SIG-M5 (cell line): ENCODE measurements at places on chromosomes 5 and 9.

DNA sequence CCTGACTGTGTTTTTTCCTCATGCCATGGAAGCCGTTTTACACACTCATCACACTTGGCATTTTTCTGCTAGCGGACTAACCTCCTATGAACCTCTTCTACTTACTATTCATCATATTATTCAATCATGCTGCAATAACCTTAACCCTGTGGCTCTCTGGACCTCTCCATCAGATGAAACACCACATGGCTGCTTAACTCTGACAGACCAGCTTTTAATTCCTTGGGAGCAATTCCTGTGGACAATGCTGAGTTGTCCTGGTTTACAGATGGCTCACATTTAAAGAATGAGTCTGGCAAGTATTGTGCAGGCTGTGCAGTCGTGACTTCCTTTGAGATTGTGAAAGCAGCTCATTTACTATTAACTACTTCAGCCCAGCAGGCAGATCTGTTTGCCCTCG, 9.0 kb downstream of the OR1J1 start:
- DNase-seq, result no peak

GRCh38 chr5:66351813-66352212, 207.7 kb downstream of the SREK1 start:
- DNase-seq, result no peak

GRCh38 chr9:71490810-71491209, 277.5 kb downstream of the CEMIP2 start:
- no peak for DNase-seq

- DNase-seq, result no peak
These were observed 326.5 kb downstream of the SH3GL2 start for GRCh38 chr9:17905366-17905765.

- DNase-seq, result no peak
These were observed 29.8 kb upstream of the GFPT2 start for GRCh38 chr5:180382926-180383325.
